HuH-7 (cell line): ENCODE measurements at places on chromosomes 5 and 9.

DNA sequence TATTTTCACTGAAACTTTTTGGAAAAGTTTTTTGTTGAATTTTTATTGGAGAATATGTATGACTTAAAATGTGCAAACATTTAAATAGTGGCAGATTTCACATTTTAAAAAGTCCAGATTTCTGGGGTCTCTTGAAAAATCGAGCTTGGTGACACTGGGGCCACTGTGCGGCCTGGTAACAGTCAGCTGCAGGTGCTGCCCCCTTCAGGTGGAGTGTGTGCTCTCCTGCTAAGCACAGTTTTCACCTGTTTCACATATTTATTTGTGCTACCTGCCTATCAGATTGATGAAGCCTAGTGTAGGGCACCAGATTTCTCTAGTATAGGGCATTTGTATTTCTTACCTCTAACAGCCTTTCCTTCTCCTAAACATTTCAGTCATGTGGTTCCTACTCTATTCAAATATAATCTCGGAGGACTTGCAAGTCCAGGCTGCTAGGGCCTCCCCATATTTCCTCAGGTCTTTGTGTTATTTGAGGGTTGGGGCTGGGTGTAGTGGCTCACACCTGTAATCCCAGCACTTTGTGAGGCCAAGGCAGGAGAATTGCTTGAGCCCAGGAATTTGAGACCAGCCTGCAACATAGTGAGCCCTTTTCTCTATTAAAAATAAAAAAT is 95.8 kb upstream of the KLF9 start:
- DNase-seq: peak; percentile 12

GRCh38 chr5:142319105-142319504 is 5.7 kb downstream of the SPRY4 start:
- DNase-seq: no peak

- DNase-seq: no peak
Measured at GRCh38 chr5:73728493-73729273, 102.7 kb downstream of the ARHGEF28 start.

DNA sequence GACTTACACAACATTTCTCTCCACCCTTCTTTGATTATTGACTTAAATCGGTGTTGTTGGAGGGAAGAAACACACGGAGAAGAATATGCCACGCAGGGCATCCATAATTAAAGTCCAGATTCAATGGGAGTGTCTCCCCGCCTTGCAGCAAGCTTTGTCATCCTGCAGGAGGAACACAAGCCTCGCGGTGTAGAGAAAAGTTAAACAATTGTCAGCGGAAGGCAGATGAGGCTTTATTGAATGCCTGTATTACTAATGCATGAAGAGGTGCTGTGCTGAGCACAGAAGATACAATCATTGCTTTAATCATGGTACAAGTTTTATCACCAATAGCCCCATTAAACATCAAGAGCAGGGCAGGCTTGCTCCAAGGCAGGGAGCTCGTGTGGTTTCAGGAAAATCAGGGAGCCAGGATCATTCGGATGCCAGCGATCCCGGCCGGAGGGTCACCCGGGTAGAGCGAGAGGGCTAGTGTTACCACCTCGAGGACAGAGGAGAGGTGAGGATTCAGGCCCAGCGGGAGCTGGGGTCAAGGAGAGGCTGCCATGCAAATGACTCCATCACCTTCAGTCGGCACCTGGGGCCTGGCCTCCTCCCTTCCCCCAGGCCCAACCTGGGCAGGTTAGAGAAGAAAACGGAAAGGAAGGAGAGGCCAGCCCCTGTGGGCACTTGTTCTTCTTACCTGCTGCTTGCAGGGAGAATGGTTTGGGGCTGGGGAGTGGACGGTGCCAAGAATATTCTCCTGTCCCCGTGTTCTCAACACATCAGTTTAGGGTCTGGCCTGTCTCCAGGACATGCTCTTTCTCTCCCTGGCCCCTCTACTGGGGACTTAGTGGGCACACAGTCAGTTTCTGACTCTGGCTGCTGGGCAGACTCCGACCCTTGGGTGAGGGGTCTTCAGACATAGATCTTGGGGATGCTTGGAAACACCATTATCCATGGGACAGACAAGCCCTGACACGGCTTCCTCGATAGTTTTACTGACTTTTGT is 289.5 kb downstream of the IRX2 start:
- no peak for DNase-seq

GRCh38 chr5:124477577-124477976 is 268.9 kb downstream of the ZNF608 start:
- no peak for DNase-seq

DNA sequence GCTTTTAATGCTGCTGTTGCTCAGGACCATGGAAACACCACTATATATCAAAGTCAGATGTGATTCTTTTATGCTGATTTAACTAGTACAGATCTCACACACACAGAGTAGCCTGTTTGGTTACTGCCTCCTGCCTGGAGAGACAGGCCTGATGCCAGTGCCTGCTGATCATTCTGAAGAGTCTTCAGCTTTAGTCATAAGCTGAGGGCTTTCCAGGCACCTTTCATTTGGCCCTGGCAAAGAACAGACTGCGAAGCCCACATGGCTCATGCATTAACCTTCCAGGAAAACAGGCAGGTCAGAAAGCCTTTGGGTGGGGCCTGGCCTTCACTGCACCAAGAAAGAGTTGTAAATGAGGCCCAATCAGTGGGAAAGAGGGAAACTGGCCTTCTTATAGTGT is 144.7 kb downstream of the SAXO1 start:
- no peak for DNase-seq

- no peak for DNase-seq
Measured at GRCh38 chr5:138186002-138186447, 7.1 kb downstream of the KIF20A start.

- DNase-seq: no peak
Measured at GRCh38 chr5:177542816-177543465, 11.4 kb downstream of the FAM193B start.

DNA sequence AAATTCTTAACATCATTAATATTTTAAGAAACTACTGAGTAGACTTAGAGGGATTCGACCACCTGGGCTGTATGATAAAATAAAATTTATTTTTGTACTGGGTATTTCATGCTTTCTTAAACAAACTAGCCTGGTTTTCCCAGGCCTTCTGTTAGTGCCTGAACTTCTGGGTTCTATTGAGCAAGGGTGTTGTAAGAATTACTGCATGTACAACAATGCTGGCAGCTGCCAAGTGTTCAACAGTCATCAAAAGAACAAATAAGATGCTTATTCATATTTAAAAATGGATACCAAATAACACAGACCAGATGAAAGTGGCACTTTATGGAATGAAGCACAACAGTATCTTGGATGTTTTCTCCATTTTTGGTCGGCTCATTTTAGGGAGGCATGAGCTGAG is 123.2 kb upstream of the FBXL7 start:
- no peak for DNase-seq

GRCh38 chr9:103025796-103026195 is 30.7 kb downstream of the CYLC2 start:
- DNase-seq: no peak
